ENCODE measurements at places on chromosomes 6 and 20. TPM values are rescaled to one million over a fixed set of nuclear protein-coding genes. Genes with fewer than 3 reads are reported as not detected.

GRCh38 chr6:33929575-33930288 is 125.9 kb upstream of the MLN start:
- DNase-seq, result no peak

- no peak for DNase-seq
Observed at GRCh38 chr6:36814249-36814648, 25.0 kb downstream of the CPNE5 start.

DNA sequence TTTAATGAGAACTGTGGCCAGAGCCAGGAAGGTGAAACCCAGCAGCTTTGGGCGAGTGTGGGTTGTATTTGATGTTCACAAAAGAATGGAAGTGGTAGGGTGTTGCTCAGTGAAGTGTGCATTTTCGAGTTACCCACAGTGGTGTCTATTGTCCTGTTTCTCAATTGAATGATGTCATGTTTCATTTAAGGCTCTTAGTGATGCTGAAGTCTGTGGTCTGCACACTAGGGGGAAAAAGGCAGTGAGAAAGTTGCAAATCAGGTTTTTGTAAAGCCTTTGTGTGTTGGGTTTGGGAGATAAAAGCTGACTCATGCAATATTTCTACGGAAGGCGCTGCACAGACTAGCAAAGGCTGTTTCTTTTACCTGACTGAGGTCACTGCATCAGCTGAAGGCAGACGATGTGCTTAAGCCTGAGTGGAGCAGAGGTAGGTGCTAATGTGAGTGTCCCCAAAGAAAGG is 121.1 kb downstream of the PLEKHG1 start:
- DNase-seq, result no peak

TLDC2 gene
- not detected for total RNA-seq

LGSN gene
- not detected for total RNA-seq

All from natural killer cell treated with Interleukin-12 subunit alpha and Interleukin-12 subunit beta and Interleukin-15 and Interleukin-18, amount 100 ng/mL, for 72 hours (primary cell).